Natural killer cell treated with Interleukin-12 subunit alpha and Interleukin-12 subunit beta and Interleukin-15 and Interleukin-18, amount 100 ng/mL, for 72 hours (primary cell): ENCODE measurements at places on chromosomes 5 and 9. TPM values are rescaled to one million over a fixed set of nuclear protein-coding genes. Genes with fewer than 3 reads are reported as not detected.

- no peak for DNase-seq
Observed at GRCh38 chr5:98461485-98461884, 312.0 kb upstream of the RGMB start.

DNA sequence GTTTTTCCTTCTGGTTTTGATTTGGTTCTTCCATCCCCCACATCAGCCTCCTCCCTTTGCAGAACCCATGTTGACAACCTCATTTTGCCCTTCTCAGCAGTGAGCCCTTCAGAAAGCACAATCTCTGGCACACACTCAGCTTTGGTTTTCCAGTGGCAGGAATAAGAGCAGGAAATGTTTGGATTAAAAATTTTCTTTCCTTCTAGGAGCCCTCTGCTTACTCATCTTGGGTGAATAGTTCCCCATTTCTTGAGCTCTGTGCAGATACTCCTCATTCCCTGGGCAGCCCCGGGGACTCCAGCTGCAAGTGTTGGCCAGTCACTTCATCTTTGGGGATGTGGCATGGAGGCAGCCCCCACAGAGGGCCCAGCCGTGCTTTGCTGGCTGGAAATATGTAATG is 170.5 kb downstream of the NR3C1 start:
- DNase-seq: no peak

DNA sequence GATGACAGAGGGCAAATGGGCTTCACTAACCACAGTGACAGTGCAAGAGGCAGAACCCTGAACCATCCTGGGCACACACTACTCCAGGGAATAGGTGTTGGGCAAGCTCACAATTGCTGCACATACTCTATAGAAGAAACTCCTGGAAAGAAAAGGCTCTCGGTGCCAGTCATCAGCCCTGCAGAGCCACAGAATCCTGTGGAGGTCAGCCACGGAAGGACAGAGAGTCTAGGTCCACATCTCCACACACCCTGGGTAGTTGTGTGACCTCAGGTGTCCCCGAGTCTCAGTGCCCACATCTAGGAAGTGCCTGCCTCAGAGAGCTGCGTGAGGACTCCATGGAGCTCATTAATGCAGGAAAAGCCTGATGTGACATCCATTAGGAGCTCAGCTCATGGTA is 16.0 kb upstream of the ANGPTL2 start:
- no peak for DNase-seq

The PCDHB6 gene
- not detected for total RNA-seq

The APBA1 gene
- 0.57 TPM for total RNA-seq

The EGFLAM gene
- not detected for total RNA-seq

The SPAG8 gene
- 1.6 TPM for total RNA-seq
